ENCODE measurements at places on chromosomes 3 and 15.

DNA sequence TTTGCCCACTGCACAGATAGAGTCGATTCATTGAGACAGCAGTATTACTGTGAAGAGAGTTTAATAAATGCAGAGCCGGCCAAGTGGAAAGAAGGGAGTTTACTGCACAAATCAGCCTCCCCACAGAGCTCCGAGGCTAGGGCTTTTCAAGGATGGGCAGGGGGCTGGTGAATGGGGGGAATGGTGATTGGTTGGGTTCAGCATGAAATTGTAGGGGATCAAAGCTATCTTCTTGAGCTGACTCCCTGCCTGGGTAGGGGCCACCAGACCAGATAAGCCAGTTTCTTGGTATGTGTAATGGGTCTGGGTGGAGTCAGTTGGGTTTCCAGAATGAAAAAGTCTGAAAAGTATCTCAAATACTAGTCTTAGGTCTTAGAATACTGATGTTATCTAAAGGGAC, 66.6 kb downstream of the SYNPR start:
- no peak for DNase-seq

GRCh38 chr15:101156061-101156460, 95.8 kb downstream of the CHSY1 start:
- no peak for DNase-seq

- no peak for DNase-seq
Measured at GRCh38 chr3:155807823-155808222, 1.7 kb upstream of the C3orf33 start.

DNA sequence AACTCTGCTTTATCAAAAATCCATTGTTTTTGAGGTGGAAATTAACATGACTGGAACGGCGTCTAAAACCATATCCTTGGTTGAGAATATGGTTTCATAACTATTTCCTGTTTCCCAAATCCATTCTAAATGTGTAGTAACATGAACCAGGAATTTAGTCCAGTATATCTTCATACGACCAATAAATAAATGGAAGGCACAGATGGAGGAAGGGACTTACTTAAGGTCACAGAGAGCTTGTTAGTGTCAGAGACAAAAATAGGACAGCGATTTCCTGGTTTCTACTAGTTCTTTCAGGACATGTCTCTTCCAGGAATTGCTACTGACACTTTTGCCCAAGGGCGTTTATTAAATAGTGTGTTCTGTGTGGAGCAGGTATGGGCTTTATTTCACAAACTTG, 41.2 kb downstream of the HES1 start:
- no peak for DNase-seq

DNA sequence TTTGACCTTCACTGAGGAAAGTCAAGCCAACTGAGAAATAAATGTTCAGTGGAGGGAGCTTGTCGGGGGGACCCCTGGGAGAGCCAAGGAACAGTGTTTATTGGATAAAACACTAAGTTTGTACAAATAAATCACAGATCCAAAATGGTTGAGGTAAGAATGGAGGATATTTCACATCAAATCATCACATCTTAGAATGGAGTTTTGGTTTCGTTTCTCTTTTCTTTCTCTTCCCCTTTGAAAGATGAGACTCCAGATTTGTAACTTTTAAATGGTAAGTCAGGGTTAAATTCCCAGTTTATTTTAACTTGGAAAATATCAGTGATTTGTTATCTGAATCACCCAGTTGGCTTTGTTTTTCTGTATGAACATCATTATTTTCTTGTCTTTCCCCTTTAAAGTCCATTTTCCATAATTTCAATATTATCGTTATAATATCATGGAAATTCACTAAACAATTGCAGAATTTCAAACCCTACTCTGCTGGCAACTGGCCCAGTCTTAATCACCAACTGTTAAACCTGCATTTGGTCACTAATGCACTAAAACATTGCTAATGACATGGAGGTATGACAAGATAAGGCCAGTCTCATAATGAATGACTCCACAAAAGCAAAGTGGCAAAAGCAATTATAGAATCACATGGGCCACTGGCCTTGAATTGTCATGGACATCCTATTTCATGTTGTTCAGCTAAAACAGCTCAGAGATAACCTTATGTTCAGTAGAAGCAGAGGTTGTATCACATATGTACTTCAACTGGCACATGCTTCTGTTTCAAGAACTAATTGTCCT, 295.1 kb downstream of the SHOX2 start:
- DNase-seq = no peak

- DNase-seq = no peak
Measured at GRCh38 chr3:11438646-11439045, 166.4 kb downstream of the ATG7 start.

DNA sequence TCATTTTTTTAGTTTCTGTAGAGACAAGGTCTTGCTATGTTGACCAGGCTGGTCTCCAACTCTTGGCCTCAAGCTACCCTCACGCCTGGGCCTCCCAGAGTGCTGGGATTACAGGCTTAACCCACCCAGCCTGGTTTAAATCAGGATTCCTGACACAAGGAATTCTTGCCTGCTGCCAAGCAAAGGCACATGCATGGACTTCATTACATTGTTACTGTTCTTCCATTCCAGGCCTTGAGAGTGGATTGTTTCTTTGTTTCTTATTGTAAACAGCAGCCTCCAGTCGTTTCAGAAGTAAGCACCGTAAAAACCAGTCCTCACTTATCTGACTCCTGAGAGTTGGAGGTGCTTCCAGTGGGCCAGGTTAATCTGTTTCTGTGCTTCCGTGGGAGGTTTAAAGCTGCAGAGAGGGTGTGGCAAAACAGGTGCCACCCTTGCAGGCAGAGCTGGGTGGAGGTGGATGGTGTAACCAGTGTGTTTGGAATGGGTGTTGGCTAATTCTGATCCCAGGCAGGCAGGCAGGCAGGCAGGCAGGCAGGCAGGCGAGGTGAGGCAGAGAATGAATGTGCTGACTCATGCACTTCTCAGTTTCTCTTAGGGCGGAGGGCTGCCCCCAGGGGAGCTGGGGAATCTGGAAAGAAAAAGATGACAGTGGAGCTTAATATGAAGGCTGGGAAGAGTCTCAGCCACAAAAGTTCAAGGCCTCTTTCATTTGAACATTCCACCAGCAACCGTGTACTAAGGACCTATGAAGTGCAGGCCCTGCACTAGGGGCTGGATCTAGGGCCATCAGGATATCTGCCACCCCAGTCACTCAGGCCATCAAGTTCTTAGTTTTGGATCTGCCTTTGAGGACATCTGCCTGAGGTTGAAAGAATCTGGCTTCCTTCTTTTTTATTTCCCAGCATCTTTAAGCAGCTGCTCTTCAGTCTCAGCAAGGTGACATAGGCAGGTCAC, 37.0 kb upstream of the CDCP1 start:
- DNase-seq = no peak

DNA sequence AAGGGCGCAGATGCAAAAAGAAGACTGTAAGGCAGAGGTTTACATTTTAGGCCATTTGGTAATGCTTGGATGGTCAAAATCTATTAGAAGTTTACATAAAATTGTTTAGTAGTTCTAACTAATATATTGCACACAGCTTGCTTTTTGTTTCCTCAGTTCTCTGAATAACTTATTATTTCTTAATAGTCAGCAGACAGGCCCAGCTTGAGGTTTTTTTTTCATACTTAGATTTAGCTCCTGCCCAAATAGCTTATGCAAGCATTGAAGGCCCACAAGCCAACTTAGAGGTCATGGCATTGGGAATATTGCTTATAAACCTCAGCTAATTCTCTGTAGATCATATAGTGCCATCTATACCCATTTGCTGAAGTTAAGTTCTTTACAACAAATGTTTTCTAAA, 172.5 kb downstream of the RAP2B start:
- DNase-seq = no peak

DNA sequence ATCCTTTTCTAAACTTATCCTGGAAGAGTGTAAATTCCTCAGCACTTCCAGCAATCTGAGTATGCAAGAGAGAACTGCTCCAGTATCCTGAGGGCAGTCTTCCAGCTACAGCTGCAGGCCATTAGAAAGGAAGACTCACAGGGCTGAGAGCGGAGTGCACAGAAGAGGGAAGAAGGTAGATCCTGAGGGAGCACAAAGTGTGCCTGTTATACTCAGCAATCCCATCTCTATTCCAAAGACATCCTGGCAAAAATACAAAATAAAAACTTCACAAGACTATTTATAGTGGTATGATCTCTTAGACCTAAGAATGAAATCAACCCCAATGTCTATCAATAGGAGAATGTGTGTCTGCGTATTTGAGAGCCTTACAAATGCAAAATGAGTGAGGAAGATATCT, 292.0 kb downstream of the ZIC1 start:
- no peak for DNase-seq

- DNase-seq = no peak
Measured at GRCh38 chr3:42734263-42734860, 31.8 kb upstream of the HHATL start.

- DNase-seq = no peak
Measured at GRCh38 chr15:41971895-41972252, 483 bp downstream of the EHD4 start.

DNA sequence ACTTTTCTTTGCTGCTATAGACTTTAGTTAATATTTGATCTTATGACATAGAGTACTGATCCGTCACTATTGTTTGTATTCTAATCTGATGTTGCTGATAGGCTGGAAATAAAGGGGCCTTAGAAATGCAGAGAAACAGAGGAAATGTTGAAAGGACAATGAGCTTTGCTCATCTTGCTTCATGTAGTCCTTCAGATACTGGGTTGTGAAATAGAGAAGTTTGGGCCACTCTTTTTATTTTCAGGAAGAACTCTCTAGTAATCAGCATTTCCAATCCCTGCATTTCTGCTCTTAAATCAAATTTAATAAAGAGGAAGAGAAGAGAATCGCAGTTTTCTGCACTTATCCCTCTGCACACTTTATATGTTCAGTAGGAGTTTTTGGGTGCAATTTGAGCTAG, 192.8 kb upstream of the THBS1 start:
- no peak for DNase-seq

DNA sequence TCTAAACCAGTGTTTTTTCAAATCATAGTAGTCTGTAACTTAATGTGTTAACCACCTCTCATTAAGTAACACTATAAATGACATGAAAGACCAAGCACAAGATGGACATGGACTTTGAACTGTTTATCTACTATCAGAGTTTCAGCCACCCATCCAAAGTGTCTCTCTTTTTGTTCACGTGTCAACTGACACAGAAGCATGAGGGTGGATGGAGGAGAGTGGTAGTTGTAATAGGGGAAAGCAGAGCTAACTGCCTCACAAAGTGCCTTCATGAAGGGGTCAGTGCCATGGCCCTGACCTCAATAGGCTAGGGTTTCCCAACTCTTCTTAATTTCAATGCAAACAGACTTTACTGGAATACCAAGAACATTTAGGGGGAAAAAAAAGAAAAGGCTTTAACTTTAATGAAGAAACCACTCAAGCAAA, 32.1 kb upstream of the TRPM7 start:
- no peak for DNase-seq

- DNase-seq = no peak
Measured at GRCh38 chr3:30778933-30779332, 115.5 kb downstream of the GADL1 start.

GRCh38 chr3:14536837-14537589, 3.1 kb downstream of the GRIP2 start:
- DNase-seq = no peak

DNA sequence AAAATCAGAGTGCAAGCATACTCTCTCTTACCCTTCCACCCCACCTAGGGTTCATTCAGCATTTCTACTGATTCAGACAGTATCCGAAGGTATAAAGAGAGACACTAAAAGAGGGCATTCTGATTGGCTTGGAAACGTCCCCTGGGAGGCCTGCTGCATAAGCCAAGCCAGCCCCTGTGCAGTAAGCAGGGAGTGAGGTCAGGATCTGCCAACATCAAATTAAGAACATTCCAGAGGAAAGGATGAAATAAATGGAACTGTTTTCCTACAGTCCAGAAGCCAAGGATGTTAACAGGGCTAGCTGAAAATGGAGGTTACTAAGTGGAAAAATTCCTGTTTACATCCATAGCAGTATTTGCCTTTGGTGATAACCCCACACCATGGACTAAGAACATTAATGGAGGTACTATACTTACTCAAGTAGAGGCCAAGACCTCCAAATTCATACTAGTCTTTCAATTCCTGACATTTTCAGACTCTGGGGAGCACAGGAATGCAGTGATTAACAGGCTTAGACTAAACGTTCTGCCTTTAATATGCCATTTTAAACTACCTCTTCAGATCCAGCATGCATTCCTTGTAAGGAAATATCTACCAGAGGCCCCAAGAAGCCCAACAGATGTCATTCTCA, 34.5 kb downstream of the NPTN start:
- no peak for DNase-seq

DNA sequence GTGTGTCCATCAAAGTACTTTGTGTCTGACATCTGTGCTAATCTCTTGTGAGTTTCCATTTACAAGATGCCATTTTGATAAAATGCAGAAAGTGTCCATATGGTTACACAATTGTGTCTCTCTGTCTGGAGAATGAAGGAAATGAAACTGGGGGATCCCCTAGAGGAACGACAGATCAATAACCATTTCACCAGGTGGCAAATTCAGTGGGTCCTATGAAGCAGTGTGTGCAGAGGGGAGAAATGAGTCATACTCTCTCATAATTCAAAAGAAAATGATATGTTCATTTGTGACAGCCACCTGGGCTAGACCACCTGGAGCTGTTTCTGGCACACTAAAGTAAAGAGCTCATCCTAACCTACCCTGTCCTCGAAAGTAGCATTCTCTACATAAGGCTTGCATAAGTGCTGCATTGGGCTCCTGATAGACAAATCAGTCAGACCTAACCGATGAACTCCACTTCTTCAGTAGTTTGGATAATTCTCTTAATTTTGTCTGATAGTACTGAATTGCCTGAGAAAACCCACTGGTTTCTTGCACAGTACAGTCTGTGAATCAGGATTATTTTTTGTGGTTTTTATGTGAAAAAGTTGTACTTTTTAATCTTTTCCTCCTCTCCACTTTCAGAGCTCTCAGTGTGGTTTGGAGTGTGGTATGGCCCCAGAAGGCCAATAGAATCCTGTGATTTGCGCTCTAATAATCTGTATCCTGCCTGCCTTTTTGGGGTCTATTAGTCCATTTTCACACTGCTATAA, 10.3 kb upstream of the CD47 start:
- DNase-seq = no peak

DNA sequence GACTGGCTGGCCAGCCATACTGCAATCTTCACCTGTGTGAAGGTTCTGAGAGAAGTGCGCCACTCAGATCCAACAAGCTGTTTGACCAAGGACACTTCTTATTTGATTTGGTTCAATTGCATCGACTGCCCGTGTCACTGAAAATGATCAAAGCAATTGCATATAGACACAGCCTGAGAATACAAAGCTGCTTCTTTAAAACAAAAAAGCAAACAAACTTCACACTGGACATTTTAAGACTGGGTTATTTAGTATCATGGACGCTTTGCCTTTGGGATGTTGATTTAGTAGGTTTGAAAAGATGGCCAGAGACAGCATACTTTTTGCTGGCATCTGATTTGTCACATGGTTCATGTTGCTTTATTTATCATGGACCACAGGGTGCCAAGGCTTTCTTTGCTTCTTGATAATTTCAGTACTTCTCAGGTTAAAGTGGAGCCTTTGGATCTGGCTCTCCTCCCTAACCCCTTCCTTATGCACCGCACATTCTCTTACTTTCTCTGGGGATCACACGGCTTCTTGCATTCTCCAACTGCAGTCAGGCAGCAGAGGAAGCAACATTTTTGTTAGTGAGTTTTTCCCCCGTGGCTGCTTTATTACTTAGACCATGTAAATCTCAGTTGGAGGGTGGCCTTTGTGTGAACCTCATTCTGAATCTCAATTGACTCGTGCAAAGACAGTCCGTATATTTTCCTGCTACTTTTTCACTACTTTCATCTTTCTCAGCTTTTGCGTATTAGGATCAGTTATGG, 151.0 kb downstream of the CD47 start:
- no peak for DNase-seq

Data from anterior cingulate cortex (tissue), 58 donors.